ENCODE measurements at places on chromosomes 12 and 14. TPM values are rescaled to one million over a fixed set of nuclear protein-coding genes. Genes with fewer than 3 reads are reported as not detected.

Gene DEGS2
- total RNA-seq: 116 TPM

Gene MEG3
- total RNA-seq: 4.0 TPM

Gene SNX6
- total RNA-seq: 162 TPM

Gene INSM2
- total RNA-seq: not detected

Gene CFAP251
- total RNA-seq: 2.9 TPM

Gene ASB2
- total RNA-seq: 8.8 TPM

GRCh38 chr12:89319606-89320005 is 32.7 kb downstream of the DUSP6 start:
- no peaks in the 10 kb centered on the region for H3K27me3 ChIP-seq
- no peak overlapping the region for H3K4me3 ChIP-seq
- H3K4me1 ChIP-seq: no peaks in the 10 kb centered on the region
- H3K27ac ChIP-seq: no peak overlapping the region

- H3K4me3 ChIP-seq: peak overlapping the region; percentile 65
- DNase-seq: no peak
- peaks cover 7% of the 10 kb centered on the region for H3K4me1 ChIP-seq
- H3K27me3 ChIP-seq: no peaks in the 10 kb centered on the region
- H3K36me3 ChIP-seq: no peaks in the 10 kb centered on the region
These were observed 839 bp downstream of the SLC38A1 start for GRCh38 chr12:46267825-46268582.

GRCh38 chr12:9731797-9732196 is 1.1 kb downstream of the CLECL1 start:
- no peaks in the 10 kb centered on the region for H3K27me3 ChIP-seq
- no peak overlapping the region for H3K4me3 ChIP-seq
- no peak for DNase-seq
- H3K4me1 ChIP-seq: peaks cover under 1% of the 10 kb centered on the region
- H3K27ac ChIP-seq: no peak overlapping the region

DNA sequence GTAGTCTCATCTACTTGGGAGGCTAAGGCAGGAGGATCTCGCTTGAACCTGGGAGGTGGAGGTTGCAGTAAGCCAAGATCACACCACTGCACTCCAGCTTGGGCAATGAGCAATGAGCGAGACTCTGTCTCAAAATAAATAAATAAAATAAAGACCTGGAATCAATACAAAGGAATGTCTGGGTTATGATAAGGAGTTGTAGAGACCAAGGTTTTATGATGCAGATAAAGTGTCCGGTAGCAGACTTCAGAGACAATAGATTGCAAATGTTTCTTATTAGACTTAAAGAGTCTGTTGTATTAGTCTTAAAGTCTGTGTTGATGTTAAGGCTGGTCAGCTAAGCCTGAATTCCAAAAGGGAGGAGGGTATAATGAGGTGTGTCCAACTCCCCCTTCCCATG is 35.2 kb upstream of the RNASE1 start:
- no peaks in the 10 kb centered on the region for H3K27me3 ChIP-seq
- no peaks in the 10 kb centered on the region for H3K36me3 ChIP-seq
- no peak overlapping the region for H3K27ac ChIP-seq

DNA sequence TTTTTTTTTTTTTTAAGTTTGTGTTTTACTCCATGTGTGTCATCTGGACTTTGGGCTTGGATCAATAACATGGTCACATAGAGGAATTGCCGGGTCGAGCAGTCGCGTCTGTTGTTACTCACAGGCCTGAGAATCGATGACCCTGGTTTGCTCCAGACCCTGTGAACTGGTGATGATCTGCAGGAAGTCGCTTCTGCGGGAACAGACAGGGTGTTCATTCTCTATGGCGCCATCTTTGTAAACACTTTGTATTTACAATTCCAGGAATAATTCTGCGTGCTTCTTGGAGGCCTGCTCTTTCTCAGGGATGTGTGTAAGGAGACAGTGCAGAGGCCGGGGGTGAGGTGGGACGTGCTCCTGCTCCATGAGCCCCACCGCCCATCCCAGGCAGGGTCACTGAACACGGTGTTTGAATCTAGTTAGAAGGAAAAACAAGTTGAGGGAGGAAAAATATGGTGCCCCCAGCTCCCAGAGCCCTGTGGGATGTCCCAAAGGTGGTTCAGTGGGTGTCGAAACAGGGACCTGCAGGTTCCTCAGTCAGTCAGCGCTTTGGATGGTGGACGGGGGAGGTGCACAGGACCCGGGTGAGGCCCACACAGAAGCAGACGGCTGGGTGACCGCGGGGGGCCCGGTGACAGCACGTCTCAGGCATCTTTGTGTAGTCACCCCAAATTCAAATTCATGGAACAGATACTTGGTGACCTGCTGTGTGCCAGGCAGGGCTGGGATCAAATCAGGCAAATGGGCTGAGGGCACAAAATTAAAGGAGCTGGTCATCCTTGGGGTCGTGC is 58.8 kb downstream of the ADGRD1 start:
- H3K27ac ChIP-seq: no peak overlapping the region
- H3K27me3 ChIP-seq: no peaks in the 10 kb centered on the region

GRCh38 chr12:113926788-113927187 is 39.3 kb downstream of the RBM19 start:
- H3K36me3 ChIP-seq: peaks cover 25% of the 10 kb centered on the region
- DNase-seq: no peak
- no peaks in the 10 kb centered on the region for H3K27me3 ChIP-seq
- no peak overlapping the region for H3K4me3 ChIP-seq

- no peaks in the 10 kb centered on the region for H3K27me3 ChIP-seq
- H3K27ac ChIP-seq: no peak overlapping the region
- no peak for DNase-seq
- H3K36me3 ChIP-seq: no peaks in the 10 kb centered on the region
- no peaks in the 10 kb centered on the region for H3K4me1 ChIP-seq
- no peak overlapping the region for H3K4me3 ChIP-seq
These were observed 7.9 kb upstream of the PPM1A start for GRCh38 chr14:60241091-60241490.

GRCh38 chr14:72714094-72714493 is 179.8 kb downstream of the DPF3 start:
- H3K36me3 ChIP-seq: no peaks in the 10 kb centered on the region
- H3K27me3 ChIP-seq: no peaks in the 10 kb centered on the region
- DNase-seq: no peak

GRCh38 chr12:21483531-21483930 is 17.9 kb downstream of the RECQL start:
- no peak for DNase-seq

DNA sequence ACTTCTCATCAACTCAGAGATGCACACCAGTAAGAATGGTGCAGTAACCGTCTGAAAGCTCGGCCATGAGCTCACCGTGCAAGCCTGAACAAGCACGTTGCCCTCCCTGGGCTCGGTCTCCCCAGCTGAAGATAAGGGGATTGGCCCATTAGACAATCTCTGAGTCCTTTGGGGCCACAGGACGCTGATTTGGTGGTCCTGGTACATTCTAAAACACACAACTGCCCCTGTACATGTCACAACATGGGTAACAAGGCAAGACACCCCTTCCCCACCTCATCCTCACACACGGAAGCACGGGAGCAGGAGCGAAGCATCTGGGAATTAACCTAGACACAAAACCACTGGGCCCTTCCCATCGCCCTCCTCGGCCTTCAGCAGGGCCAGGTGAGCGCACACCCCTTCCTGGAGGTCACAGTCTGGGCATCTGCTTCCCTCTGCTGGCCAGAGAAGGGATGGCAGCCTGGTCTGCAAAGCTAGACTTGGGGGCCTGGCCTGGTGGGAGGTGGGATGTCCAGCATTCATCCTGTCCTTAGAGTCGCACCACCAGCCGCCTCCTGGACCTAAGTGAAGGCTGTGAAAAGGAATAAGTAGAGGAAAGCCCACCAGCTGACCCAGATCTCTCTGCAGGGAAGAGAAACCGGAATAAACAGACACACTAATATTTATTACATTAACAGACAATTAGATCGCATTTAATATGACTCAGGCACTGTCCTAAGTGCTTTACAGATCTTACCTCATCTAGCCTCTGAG is 18.9 kb upstream of the SMUG1 start:
- no peaks in the 10 kb centered on the region for H3K4me1 ChIP-seq
- no peak for DNase-seq
- no peak overlapping the region for H3K4me3 ChIP-seq
- H3K27ac ChIP-seq: no peak overlapping the region
- no peaks in the 10 kb centered on the region for H3K27me3 ChIP-seq

DNA sequence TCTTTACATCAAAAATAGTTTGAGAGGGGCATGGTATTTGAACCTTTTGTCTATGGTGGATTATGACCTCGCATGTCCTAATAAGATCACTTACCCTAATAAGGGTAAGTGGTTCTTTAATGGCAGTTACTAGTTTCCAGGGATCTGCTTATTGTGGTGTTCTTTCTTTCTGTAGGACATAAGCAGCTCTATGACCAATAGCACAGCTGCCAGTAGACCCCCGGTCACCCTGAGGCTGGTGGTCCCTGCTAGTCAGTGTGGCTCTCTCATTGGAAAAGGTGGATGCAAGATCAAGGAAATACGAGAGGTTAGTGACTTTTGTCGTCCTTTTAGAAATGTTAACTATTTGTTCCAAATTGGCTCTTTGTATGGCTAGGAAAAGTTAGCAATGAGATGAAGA is 7.2 kb downstream of the PCBP2 start:
- no peaks in the 10 kb centered on the region for H3K27me3 ChIP-seq
- H3K4me1 ChIP-seq: peaks cover 2% of the 10 kb centered on the region
- peaks cover 90% of the 10 kb centered on the region for H3K36me3 ChIP-seq
- DNase-seq: no peak
- H3K27ac ChIP-seq: no peak overlapping the region
- H3K4me3 ChIP-seq: no peak overlapping the region

DNA sequence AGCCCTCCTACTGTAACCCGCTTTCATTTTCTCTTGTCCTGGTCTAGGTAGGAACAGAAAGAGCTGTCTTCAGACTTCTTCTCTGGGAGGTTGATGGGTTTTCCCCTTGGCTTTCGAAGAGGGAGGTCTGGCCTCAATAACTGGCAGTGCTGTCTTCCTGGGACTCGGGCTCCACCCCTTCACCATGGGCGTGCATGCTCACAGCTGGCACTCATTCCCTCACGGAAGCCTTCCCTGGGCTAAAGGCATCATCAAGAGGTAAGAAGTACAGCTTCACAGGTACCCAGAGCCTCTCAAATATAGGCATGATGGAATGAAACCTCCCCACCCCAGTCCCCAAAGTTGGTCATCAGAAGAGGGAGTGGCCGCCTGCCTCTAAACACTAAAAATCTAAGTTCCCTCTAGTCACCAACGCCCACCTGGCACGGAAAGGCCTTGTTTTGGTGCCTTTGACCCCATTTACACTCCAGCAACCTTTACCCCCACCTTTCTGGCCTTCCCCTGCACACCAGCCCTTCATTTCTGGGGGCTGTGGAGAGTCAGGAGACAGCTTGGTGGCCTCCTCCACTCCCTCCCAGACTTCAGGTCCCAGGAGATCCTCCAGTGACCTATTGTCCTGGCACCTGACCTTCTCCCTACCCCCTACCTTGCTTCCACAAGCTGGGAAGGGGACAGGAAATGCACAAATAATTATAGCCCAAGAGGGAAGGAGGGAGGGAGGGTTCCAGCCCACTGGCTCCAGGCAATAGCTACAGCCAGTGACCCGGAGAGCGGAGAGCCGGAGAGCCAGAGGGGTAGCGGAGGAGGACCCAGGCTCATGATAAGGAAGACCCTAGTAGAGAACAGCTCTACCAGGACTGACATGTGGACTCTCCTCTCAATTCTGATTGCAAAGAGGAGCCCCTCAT is 2.8 kb downstream of the RAPGEF3 start:
- peak overlapping the region; percentile 93 for H3K27ac ChIP-seq
- DNase-seq: no peak
- no peaks in the 10 kb centered on the region for H3K27me3 ChIP-seq
- H3K4me1 ChIP-seq: peaks cover 91% of the 10 kb centered on the region

DNA sequence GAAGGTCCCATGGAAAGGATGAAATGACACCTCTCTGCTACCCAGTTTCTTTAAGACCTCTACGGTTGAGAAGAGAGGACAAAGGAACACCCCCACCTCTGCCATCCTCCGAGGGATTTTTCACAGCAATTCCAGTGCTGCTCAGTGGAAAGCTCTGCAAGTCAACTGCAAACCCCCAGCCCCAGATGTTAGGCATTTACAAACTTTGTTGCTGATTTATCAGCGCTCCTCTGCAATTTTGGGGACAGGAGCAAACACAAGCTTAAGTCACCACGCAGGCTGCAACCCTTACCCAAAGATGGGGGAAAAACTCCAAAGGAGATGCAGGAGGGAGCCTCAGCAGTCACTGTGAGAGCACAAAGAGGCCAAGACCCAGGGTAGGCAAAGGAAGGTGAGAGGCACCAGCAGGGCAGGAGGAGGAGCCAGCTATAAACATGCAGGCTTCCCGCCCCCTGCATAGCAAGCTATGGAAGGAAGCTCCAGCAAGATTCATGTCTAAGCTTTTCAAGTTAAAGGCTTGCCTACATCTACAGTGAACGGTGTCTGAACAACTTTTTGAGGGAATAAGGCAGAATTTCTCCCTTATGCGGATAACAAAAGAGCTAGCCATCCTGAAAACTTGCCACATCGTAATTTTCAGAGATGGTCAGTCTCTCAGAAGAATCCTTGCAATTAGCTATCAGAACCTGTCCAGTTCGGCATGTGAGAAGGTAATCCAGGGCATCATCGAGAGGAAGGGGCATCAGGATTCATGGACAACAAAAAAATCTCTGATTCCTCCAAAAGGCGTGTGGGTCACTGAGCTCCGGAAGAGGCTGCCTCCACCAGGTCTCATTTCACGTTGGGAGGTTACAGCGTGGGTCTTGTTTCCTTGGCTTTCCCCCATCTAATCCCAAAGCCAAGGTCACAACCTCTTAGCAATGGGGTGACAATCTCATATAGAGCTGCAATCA is 3.9 kb downstream of the CTDSP2 start:
- DNase-seq: no peak
- H3K36me3 ChIP-seq: no peaks in the 10 kb centered on the region
- peak overlapping the region; percentile 100 for H3K4me3 ChIP-seq
- no peaks in the 10 kb centered on the region for H3K27me3 ChIP-seq
- peak overlapping the region; percentile 46 for H3K27ac ChIP-seq

- H3K27me3 ChIP-seq: no peaks in the 10 kb centered on the region
- no peak overlapping the region for H3K27ac ChIP-seq
- no peaks in the 10 kb centered on the region for H3K36me3 ChIP-seq
- H3K4me3 ChIP-seq: no peak overlapping the region
- H3K4me1 ChIP-seq: no peaks in the 10 kb centered on the region
- no peak for DNase-seq
These were observed 82.9 kb downstream of the BCL2L14 start for GRCh38 chr12:12153596-12153995.

DNA sequence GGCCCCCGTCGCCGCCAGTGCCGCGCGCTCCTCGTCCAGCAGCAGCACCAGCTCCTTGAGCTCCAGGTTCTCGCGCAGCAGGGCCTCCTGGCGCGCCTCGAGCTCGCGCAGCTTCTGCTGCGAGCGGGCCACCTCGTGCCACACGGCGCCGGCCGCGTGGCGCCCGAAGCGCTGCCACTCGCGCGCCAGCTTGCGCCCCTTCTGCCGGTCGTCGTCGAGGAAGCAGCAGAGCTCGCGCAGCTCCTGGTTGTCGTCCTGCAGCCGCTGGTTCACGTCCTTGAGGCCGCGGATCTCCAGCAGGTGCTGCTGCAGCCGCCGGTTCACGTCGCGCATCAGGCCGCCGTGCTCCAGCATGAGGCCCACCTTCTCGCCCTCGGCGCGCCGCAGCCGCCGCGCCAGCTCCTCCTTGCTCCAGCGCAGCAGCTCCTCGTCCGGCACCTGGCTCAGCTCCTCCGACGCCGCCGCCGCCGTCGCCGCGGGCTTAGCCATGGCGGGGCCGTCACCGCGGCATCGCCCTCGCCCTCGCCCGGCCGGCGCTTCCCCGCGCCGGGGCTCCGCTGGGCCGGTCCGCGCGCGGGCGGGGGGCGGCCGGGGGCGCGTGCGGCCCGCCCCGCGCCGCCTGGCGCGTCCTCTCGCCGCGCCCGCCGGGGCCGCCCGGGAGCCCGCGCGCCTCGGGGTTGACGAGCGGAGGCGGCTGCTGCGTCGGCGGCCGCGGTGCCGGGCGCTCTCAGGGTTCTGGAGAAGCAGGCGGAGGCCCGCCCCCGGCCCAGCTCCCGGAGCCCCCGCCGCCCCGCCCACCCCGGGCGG is at the start of gene CCDC85C:
TSS of gene CCDC85C (minus strand) at position 737 of the 807 bp plus-strand sequence. CDS start at position 489, 248 bp downstream.
- no peaks in the 10 kb centered on the region for H3K27me3 ChIP-seq
- peak within 1 kb of the TSS; percentile 86 for H3K4me3 ChIP-seq
- DNase-seq: no peak
- H3K4me1 ChIP-seq: peaks cover 68% of the 10 kb centered on the region

Data from esophagus squamous epithelium (tissue), 5 donors.